ENCODE measurements at places on chromosomes 2 and 18.

DNA sequence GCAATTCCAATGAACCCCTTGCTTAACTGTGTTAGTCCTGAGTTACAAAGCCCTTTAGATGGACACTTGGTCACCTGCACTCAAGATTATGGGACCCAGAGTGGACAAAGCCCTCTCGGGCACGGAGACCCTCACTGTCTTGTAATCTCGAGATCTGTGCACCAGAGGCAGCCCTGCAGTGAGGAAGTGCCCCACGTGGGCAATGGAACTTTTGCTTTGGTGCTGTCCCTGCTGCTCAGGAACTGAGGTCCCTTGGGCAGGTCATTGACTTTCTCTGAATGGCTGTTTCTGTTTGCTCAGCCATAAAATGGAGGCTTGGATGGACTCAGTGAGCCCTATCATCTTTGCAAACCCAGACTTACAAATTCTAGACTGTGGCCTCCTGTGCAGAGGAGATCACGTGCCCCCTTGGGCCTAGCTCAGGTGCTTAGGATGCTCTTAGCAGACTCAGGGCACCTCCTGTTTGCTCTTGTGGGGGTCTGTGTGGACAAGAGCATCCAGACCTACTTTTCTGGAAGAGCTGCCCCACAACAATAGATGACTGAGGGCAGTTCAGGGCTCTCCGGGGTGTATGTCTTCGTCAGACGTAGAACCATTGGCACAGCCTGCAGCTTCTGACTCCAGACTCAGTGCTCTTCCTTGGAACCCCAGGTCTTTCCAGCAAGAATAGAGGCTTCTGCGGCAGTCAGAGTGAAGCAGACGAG is 94.5 kb upstream of the HS6ST1 start:
- DNase-seq, result no peak

- no peak for DNase-seq
Measured at GRCh38 chr18:59898609-59899297, 1.0 kb upstream of the PMAIP1 start.

- DNase-seq, result no peak
Measured at GRCh38 chr2:212949786-212950185, 201.6 kb downstream of the IKZF2 start.

GRCh38 chr2:237156857-237157779 is 71.4 kb downstream of the COPS8 start:
- no peak for DNase-seq

DNA sequence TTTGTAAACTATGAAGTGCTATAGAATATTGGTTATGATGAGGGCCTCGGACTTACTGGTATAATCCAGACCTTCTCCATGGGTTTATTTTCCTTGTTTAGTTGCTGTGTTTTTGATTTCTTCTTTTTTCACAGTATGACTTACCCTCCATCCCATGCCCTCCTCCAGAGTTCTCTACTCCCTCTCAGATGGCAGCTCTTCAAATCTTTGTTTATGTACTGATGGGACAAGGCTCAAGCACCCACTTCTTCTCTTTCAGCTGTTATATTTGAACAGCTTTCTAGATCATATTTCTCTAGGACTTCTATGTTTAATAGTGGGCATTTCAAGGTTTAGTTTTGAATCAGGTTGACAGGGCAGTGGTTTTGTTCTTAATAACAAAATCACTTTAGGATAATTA is 43.9 kb downstream of the CLIP4 start:
- DNase-seq, result no peak

DNA sequence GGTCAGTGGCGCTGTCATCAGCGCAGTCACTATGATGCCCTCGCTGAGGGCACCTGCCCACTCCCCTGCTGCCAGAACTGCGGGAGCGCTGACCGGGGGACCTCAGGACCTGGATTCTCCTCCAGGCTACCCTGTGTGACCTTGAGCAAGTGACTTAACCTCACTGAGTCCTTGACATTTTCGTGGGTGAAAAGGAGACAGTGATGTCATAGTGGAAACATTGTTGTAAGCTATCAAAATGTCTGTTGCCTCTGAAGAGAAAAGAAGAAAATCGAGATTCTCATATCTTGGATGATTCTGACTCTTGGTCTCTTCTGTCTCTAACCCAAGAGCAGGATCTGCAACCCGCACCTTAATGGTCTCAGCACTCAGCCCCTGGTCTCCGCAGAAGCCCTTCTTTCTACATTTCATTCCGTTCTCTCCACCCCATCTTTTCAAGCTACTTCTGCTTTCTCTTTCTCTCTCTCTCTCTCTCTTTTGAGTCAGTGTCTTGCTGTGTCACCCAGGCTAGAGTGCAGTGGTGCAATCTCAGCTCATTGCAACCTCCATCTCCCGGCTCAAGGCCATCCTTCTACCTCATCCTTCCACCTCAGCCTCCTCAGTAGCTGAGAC is 978 bp upstream of the TUBA4A start:
- DNase-seq, result no peak

DNA sequence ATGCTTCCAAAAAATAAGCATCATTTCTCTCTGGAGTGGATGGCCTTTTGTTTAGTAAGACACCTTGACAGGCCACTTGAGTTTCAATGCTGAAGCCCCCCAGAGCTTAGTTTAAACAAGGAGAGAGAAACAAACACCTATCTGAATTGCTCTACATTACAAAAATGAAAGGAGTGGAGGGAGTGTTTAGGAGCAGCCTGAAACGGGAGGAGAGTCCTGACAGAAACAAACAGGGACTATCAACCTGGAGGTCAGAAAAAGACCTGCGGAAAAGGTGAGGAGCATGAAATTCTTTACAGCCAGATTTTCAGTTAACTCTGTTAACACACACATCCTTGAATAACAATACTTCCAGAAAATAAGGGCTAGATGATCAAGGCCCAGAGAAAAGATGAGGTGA is 126.2 kb downstream of the NR4A2 start:
- no peak for DNase-seq

DNA sequence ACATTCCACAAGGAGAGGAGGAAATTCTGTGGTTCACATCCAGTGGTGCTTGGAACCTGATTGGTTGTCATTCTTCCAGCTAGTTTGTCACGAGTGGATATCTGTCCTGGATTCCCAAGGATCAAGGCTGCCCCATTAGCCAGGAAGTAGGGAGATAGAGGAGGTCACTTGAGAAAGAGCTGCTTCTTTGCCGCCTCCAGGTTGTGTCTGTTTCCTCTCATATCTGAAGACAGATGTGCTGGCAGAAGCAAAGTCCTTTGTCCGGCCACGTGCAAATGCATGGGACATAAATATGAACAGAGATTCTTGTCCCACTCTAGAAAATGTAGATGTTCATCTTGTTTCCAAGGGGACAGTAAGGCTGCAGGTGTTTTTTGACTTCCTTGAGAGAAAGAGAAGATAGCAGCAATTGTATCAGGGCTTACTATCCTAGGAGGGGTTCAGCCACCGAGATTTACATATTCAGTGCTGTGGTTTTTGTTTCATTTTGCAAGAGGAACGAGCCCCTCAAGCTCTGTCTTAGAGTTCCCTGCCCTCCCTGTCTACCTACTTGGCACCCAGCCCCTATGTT is 174.4 kb downstream of the RPIA start:
- DNase-seq, result no peak

DNA sequence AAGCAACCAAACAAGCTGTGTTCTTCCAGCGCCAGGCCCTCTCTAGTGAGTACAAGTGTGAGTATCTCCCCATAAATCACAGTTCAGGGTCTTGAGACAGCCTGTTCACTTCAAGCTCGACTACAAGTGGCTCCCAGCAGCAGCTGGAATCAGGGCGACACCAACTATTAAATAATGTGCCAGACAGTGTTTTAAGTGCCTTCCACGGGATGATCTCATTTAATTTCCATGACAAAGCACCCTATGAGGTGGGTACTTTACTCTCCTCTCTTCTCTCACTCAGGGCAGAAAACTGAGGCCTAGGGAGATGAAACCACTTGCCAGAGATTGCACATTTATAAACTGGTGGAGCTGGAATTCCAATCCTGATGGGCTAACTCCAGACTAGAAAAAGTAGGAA is 2.6 kb upstream of the FAM136A start:
- DNase-seq, result no peak
